Activated CD4-positive, CD25-positive, alpha-beta regulatory T cell (primary cell): ENCODE measurements at places on chromosomes 1 and 21.

DNA sequence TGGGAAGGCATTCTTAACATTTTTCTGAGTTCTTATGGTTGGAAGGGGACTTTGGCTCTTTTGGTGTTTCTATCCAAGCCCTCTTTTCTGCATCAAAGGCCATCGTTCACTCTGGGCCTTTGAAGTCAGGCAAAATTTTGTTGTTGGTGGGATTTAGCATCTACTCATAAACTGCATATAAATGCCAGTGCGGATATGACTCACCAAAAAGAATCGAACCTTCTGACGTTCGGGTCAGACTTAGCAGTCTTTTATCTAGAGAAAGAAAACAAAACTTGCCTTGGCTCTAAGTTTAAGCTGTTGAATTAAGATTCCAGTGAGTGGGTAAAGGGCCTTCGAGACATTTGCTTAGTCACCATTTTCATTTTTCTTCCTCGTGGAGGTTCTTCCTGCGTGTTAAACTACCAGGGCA, 51.4 kb downstream of the EVA1C start:
- DNase-seq: no peak

- no peak for DNase-seq
Observed at GRCh38 chr1:6852136-6852890, 67.1 kb downstream of the CAMTA1 start.

DNA sequence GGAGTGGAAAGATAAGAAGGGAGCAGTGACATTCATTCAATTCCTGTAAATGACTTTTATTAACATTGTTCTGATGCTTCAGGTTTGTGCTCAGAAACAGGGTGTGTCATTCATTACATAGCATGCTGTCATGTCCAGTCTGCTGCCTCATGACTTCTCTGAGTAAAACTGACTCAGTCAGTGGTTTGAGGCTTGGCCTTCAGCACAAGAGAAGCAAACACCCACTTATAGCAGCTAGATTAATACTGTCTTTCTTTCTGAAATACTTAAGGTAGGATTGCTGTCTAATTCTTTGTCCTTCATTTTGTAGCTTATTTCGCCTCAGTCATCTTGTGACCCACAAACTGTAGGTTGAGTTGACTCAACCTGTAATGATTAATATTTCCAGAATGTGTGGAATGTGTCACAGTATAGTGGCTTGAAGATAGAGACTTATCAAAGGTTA, 32.9 kb downstream of the RASAL2 start:
- no peak for DNase-seq

- DNase-seq: no peak
Observed at GRCh38 chr21:39781331-39781730, 36.3 kb downstream of the IGSF5 start.

DNA sequence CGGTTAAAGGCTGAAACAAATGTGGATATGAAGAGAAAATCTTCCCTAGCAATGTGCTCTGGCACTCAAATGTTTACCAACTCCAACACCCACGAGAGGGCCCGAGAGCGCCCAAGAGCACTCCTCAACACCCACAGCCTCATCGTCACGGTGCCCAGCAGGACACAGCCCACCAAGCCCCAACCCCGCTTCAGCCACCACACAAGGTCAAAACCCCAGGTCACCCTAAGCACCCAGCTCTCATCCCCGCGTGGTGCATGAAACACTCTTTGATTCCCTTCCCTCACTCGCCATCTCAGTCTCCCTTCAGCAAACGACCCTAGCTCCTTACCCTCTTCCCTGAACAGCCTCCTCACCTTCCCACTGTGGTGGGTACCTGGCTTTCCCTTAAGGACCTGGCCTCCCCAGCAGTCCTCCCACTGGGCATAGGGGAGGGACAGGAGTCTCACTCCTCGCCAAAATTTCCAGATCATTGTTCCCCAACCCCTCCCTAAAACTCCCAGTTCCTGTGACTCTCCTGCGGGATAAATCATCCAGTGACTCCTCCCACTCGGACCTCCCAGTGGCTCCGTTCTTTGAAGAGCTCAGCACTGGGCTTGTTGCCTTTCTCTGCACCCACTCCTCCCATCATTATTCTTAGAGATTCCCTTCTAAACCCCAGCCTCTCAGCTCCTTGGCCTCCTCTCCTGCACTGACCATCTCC, 170.4 kb upstream of the SYT6 start:
- DNase-seq: no peak

GRCh38 chr1:61591351-61591750, 133.6 kb downstream of the TM2D1 start:
- DNase-seq: no peak

GRCh38 chr1:244067893-244068292, 16.8 kb downstream of the ZBTB18 start:
- DNase-seq: no peak

DNA sequence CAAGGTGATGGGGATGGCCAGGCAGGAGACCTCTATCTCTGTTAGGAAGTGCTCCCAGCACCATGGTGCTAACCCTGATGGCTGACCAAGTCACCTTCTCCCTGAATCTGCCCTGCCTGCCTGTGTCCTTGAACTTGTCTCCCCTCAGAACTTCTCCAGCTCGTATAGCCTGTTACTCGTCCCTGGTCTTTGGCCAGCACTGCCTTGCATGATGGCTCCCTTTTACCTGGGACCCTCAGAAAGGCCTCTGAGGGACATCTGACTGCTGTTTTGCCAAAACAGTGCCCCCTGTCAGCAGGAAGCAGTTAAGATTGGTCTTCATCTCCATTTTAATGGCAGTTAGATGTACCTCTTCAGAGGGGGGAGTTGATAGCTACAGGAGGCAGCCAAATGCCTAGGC, 148.3 kb downstream of the RHOU start:
- no peak for DNase-seq

GRCh38 chr1:240613356-240614142, 1.6 kb upstream of the GREM2 start:
- no peak for DNase-seq

DNA sequence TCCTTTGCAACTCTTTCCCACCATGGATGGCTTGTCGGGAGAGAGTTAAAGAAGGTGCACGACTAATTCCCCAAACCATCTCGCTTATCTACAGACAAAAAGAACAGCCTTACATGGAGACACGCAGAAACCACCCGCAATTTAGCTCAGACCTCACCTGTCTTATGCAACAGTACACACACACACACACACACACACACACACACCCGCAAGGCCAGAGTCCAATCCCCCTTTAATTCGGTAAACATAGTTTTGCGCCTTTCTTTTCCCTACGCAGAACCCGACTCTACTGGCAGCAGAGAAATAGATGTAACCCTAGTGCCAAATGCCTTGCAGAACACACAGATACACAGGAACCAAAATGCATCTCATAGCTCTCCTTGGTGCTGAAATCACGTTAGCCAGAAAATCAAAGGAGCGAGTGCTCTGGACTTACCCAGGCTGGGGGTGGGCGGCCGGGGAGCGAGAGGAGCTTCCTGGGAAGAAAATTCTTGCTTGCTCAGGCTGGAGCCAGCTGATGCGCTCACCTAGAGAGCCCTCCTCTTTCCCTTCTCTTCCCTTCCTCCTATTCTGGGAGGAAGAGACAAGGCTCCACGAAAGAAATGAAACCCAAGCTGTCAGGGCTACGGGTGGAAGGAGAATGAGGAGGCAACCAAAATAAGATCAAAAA, 470 bp downstream of the TNR start:
- DNase-seq: no peak

DNA sequence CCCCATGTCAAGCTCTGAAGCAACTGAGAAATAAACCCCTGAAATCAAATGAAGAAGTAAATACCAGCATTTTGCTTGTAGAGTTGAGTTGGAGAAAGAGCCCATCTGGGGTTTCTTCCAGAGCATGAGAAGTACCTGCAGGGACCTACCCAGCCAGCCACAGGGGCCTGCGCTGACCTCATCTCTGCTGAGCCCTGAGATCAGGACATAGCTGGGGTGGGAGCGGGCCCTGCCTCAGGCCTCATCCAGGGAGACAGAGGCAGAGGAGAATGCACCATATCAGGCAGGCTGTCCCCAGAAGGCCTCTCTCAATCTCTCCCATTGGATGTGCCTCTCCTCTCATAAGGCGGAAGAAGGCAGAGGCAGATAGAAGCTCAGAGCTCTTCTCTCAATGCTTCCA, 27.6 kb downstream of the RUNX1 start:
- no peak for DNase-seq

GRCh38 chr21:32137266-32137665, 141.6 kb downstream of the MIS18A start:
- DNase-seq: no peak

DNA sequence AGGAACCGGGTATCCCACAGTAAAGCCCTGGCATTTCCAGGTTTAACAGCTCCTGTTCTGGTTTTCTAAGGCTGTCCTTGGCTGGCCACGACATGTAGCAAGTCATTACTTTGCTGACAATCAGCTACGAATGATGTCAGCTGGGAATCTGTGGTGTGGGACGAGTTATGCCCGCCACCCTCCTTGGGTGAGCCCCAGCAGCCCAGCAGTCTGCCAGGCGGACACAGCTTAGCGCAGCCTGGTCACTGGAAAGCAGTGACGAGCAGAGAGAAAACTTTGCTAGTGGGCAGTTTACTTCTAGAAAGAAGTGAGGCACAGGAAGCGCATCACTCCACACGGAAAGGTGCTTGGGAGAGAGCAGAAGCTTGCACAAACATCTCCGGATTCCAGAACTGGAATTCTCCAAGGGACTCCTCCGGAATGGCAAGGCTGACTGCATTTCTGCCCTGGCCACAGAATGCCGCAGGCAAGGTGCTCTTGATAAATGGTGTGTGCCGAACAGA, 15.5 kb upstream of the ZNF436 start:
- no peak for DNase-seq

DNA sequence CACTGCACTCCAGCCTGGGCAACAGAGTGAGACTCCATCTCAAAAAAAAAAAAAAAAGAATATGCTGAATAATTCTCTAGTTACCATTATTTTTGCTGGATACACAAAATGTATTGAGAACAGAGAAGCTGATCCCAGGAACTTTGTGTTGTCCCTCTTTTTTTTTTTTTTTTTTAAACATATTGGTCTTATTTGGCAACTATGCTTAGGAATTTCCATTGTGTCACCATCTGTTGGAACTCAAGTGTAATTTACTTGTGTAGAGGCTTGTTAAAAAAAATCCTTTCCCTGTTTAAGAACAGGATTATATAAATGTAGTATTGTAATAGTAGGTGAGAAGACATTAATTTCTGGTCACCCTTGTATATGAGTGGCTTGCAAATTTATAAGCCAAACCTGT, 28.6 kb downstream of the CAMSAP2 start:
- no peak for DNase-seq

DNA sequence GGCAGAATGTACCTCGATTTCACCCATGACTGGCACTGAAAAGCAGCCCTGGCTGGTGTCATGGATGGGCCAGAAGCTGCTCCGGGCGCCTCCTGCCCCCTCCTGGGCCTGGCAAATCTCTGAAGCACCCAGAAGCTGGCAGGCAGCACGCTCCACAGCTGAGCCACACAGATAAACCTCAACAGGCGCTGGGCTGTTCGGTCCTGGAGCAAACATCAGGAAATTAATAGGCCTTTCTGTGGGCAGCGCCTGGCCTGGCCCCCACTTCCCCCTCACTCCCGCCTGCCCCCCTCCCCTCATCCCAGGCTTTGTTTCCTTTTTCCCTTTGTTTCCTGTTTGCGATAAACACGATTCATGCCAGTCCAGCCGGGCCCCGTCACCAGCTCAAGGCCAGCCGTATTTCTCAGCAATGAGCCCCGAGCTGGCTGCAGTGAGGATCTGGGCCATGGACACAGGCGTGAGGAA, 20.1 kb upstream of the DISP3 start:
- no peak for DNase-seq

DNA sequence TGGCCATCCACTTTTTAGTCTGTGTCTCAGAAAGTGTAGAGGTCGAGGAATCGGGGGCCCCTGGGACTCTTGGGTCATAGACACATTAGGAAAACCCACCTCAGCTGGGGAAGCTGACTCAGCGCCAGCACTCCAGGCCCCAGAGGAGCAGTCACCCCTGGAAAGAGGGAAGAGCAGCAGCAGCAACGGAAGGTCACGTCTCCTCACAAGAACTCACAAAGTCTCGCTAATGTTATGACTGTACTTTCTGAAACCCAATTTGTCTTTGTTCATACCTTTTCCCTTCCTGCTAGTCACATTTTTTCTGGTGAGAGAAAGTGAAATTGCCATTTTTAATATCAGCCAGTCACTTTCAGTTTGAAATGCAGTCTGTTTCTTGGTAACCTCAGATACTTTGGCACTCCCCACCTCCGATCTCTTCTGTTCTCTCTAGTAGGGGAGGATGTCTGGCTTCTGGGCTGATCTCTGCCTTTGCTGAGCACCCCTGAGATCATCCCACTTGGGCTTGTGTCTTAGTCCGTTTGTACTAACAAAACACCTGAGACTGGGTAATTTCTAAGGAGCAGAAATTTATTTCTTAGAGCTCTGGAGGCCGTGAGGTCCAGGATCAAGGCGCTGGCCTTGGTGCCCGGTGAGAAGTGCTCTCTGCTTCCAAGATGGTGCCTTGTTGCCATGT, 6.0 kb upstream of the NLRP3 start:
- no peak for DNase-seq

- DNase-seq: no peak
Observed at GRCh38 chr1:228112167-228112566, 3.1 kb upstream of the MRPL55 start.
